ENCODE measurements at places on chromosomes 11 and 22. TPM values are rescaled to one million over a fixed set of nuclear protein-coding genes. Genes with fewer than 3 reads are reported as not detected.

P2RY2 gene
- 0.32 TPM for total RNA-seq

TEX54 gene
- not detected for total RNA-seq

TMX2 gene
- total RNA-seq: 80.1 TPM

EXPH5 gene
- 16.8 TPM for total RNA-seq

FOLH1 gene
- total RNA-seq: 7.8 TPM
